ENCODE measurements at places on chromosomes 7 and 10.
A peak's percentile ranks its signal among the peaks of the same experiment; 100 is the strongest.

GRCh38 chr10:36345807-36346206 is 703.7 kb upstream of the FZD8 start:
- DNase-seq, result peak; percentile 57

GRCh38 chr7:133550145-133550544 is 297.3 kb downstream of the EXOC4 start:
- DNase-seq, result no peak

DNA sequence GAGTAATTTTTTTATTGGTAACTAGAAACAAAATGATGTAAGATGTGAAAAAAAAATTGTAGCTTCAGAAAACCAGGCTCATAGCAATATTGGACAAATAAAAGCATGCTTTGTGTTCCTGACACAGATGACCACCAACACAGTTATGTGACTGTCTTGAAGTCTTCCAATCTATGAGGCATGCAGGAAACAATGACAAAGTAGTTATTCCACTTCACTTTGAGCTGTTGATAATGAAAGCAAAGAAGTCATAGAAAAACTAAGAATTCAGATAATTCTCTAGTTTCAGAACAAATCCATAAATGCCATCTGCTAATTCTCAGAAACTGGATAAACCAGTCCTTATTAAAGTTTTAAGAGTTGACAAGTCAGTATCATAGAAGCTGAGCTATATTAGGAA is 378.4 kb upstream of the SEMA3D start:
- DNase-seq, result no peak

- no peak for DNase-seq
These were observed 564.9 kb downstream of the POM121L12 start for GRCh38 chr7:53600296-53600695.

- no peak for DNase-seq
These were observed 146.7 kb downstream of the WNT2 start for GRCh38 chr7:117176206-117176605.

GRCh38 chr7:39651265-39651664 is 27.9 kb downstream of the RALA start:
- no peak for DNase-seq

- peak; percentile 33 for DNase-seq
These were observed 5.0 kb upstream of the TRUB1 start for GRCh38 chr10:114932945-114933344.

DNA sequence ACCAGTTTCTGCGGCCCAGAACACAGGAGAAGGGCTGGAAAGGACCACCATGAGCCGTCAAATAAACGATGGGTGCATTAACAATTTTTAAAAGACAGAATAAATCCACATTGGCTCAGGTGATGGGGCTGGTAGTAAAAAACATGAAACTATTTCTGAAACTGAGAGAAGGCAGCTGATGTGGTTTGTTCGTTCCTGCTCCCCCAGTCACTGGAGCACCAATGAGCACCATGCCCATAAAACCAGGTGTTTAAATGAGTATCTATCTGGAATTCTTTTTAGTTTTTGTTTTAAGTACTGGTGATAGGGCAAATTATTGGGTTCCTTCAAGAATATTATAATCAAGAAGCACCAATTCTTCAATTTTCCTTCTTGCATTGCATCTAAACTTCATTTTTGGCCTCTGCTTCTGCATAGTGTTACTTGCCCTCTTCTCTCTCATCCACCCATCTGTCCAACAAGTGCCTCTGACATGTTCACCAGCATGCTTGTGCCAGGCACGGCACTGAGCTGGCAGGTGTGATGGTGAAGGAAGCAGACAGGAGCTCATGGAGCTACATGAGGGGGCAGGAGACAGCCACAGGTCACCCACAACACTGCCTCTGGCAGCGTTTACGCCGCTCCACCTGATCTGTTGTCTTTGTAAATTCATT is 65.5 kb downstream of the LARP4B start:
- no peak for DNase-seq

- no peak for DNase-seq
These were observed 30.8 kb downstream of the ARHGAP19 start for GRCh38 chr10:97261656-97262055.

GRCh38 chr7:78172267-78172757 is 373.7 kb downstream of the PHTF2 start:
- DNase-seq, result no peak

- DNase-seq, result peak; percentile 63
These were observed 188.5 kb downstream of the ZMYND11 start for GRCh38 chr10:323651-324293.

GRCh38 chr7:156419782-156420181 is 220.8 kb upstream of the RNF32 start:
- DNase-seq, result no peak

DNA sequence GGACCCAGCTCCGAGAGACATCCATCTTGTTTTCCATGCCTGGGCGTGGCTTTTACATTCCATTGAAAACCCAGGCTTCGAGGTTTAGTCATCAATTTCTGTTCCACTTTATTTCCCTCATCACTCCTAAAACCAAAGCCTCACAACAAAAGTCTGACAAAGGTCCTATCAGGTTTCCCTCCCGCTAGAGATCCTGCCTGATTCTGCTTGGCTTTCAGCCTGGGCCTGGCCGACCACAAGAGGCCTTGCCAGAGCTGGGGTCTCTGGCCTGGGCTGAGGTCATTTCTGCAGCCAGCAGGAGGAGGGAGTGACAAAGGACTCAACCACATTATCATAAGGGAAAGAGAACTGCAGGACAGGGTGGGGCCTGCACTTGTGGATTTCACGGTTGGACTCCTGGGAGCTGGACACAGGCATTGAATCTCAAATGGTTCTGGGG is 167.0 kb downstream of the FANK1 start:
- no peak for DNase-seq

GRCh38 chr10:103204353-103205255 is 11.5 kb upstream of the NT5C2 start:
- no peak for DNase-seq

- DNase-seq, result peak; percentile 18
These were observed 29.6 kb downstream of the STAM start for GRCh38 chr10:17673471-17674061.

GRCh38 chr10:103661198-103661950 is 167.9 kb downstream of the NEURL1 start:
- no peak for DNase-seq

GRCh38 chr10:53601260-53601875 is 828.8 kb upstream of the MBL2 start:
- peak; percentile 25 for DNase-seq

- DNase-seq, result no peak
These were observed 167.9 kb upstream of the KIAA1217 start for GRCh38 chr10:24041034-24041433.

DNA sequence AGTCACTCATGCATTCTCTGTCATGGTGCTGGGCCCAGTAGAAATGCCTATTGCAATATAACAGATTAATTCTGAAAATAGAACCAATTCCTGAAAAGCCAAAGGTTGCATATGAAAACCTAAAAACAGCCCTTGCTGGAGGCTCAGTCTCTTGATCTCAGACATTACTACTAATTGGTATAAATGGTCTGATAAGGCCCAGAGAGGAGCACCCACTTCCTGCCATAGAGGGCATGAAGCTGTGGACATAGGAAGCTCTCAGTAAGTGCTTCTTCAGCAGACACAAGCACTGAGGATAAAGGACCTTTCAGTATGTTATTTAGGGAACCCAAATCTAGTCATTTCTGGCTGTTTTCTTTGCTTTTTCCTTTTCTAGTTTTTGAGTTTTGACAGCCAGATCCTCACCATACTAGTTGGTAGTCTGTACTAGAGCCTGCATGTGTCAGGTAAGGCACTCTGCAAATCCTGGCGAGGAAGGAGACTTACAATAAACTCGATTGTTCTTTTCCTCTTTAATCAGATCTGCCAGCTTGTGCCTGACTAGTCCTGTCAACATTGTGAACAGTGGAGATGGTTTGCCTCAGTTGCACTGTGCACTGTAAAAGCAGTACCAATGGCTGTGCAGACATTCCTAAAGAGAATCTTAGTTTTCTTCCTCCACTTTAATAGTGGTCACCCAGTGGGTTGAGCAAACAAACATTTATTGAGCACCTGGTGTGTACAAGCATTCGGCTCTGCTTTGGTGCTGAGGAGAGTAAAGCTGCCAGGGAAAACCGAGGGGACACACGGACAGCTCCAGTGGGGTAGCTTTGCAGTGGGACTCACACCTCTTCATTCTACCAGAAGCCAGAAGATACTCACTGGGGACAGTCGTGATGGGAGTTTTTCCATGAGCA is 140.9 kb downstream of the CHN2 start:
- no peak for DNase-seq

- no peak for DNase-seq
These were observed 660 bp downstream of the GALNT17 start for GRCh38 chr7:71132377-71133231.

- no peak for DNase-seq
These were observed 113.2 kb upstream of the GPR26 start for GRCh38 chr10:123552760-123553554.

DNA sequence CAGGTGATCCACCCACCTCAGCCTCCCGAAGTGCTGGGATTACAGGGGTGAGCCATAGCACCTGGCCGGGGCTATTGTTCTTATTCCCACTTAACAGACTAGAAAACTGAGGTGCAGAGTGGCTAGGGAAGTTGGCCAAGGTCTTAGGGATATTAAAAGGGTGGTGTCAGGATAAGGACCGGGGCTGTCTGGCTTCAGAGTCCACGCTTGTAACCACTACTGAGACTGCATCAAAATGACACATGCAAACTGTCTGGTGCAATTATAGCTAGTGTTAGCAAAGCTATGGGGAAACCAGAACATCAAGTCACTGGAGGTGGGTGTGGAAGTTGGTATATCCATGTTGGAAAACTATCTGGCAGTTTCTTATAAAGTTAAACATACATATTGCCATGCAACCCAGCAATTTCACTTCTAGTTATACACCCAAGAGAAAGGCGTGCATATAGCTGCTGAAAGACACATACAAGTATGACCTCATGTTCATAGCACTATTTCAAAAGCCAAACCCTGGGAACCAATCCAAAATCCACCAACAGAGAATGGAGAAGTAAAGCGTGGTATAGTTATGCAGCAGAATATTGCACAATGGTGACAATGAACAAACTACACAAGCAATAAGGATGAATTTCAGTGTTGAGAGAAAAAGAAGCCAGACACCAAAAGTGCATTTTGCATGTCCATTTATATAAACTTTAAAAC is 33.9 kb upstream of the EEPD1 start:
- DNase-seq, result no peak

- peak; percentile 19 for DNase-seq
These were observed 38.8 kb upstream of the LYZL1 start for GRCh38 chr10:29250066-29250465.

GRCh38 chr10:75695994-75696393 is 264.6 kb downstream of the LRMDA start:
- DNase-seq, result no peak

DNA sequence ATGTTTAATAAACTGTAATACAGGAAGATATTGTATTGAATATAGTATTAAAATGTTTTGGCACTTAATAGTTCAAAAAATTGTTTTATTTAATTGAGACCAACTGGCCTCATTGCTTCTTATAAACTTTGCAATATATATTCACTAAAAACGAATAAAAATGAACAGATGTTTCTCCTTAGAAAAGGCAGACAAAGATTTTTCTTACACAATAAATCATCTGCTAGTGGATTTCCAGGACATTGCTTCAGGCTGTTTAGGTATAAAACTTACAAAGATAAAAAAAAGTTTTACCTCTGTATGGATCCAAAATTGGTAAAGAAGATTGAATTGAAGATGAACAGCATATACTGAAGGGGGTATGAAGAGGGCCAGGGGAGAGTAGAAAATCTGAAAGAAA is 143.6 kb downstream of the AGMO start:
- no peak for DNase-seq

GRCh38 chr10:132376394-132376851 is 20.6 kb upstream of the PWWP2B start:
- DNase-seq, result no peak

DNA sequence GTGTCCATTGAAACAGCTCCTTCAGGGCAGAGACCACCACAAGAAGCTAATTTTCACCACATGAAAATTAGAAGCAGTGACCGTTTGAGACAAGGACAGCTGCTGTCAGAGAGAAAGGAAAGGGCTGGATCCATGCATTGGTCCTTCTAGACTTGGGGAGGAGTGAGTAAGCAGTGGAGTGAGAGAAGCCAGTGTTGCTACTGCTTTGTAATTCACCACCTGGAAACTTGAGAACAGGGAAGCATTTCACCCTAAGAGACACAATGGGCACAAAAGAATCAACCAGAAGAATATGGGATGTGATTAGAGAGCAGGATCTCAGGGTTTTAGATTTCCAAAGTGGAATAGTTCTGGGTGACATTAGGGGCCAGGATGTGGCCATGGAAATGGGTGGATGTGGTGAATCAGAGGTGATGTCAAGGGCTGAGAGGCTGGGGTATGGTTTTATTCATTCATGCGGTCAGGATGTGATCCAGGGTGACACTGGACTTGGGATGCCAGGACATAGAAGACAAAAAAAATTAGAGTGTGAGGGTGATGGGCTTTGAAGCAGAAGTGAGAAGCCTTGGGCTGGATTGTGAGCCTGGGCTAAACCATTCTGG is 61.6 kb downstream of the DENND11 start:
- no peak for DNase-seq

GRCh38 chr10:33212061-33212748 is 122.3 kb downstream of the NRP1 start:
- DNase-seq, result no peak

DNA sequence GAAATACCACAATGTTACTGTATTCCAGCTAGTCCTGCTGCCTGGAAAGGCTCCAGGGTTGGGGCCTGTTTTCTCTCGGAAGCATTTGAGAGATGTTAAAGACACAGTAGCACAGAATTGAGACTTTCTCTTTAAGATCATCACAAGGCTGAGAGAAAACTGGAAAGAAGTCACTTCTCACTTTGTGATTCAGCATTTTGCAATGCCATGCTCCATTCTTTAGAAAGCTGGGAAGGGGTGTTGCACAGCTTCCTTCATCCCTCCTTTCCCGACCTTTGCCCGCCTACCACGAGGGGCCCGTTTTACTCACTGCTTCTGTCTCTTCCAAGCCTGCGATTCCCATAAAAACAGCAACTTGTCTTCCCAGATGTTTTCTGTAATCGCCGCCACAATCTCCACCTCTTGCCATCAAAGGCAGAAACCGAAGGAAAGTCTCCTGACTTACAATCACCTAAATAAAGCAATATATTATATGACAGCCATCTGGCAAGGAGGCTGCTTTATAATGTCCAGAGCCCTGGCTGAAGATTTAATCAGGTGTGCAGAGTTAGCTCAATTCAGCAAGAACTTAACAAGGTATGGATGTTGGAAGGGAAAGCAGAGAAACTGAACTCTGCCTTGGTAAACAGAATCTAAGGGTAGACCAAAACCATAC is 18.9 kb downstream of the NOD1 start:
- DNase-seq, result no peak

GRCh38 chr7:69418869-69419670 is 179.2 kb upstream of the AUTS2 start:
- no peak for DNase-seq
